Stimulated activated CD8-positive, alpha-beta memory T cell treated with anti-CD3 and anti-CD28 coated beads, Interleukin-7, amount 100 ng/mL, for 1 hour (primary cell): ENCODE measurements at places on chromosomes 2 and 18.

- no peak for DNase-seq
Measured at GRCh38 chr18:48079885-48080284, 149.4 kb upstream of the SMAD2 start.

GRCh38 chr18:47549021-47549540 lies 297.6 kb upstream of the SKOR2 start:
- DNase-seq = no peak

- DNase-seq = no peak
Measured at GRCh38 chr2:100819370-100820272, at the start of gene NPAS2. Gene NPAS2 (plus strand): TSS chr2:100820139. CDS start chr2:100904755, 84,616 bp downstream.

DNA sequence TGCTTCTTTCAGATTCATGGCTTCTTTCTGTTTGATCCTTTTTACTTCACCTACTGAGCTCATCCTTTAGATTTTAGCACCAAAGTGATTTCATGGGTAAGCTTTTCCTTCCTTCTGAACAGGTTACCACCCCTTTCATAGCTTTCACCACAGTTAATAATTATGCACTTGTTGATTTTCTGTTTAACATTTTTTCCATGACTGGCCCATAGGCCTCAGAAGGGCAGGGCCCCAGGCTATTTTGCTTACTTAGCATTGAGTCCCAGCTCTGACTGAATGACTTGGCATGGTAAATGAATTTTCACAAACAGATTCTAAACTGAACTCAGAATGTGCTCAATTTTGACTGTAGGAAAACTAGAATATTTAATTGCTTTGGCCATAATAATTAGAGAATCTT lies 177.0 kb downstream of the GCA start:
- no peak for DNase-seq

GRCh38 chr2:164913640-164914350 lies 41.5 kb downstream of the SLC38A11 start:
- DNase-seq = no peak

- DNase-seq = peak; percentile 5
Measured at GRCh38 chr2:119753041-119753929, 6.4 kb upstream of the PTPN4 start.

DNA sequence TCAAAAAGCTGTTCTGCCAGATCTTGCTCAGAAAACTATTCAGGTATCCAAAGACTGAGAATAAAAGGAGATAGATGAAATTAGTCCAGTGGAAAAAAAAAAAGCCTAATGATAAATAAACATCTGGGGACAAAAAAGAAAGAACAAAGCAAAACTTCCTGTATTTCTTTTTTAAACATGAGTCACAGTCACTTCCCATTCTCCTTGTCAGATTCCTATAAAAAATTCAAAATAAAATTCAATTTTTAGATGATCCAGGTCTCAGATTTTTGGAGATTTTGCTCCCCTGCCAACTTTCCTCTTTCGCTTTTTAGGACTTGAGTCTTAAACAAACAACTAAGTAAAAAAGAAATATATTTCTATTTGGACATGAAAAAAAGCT lies 127.4 kb downstream of the MEIS1 start:
- DNase-seq = no peak

- no peak for DNase-seq
Measured at GRCh38 chr2:168024459-168024858, 222.9 kb downstream of the STK39 start.

GRCh38 chr18:51907687-51908597 lies 432.1 kb upstream of the DCC start:
- DNase-seq = no peak

DNA sequence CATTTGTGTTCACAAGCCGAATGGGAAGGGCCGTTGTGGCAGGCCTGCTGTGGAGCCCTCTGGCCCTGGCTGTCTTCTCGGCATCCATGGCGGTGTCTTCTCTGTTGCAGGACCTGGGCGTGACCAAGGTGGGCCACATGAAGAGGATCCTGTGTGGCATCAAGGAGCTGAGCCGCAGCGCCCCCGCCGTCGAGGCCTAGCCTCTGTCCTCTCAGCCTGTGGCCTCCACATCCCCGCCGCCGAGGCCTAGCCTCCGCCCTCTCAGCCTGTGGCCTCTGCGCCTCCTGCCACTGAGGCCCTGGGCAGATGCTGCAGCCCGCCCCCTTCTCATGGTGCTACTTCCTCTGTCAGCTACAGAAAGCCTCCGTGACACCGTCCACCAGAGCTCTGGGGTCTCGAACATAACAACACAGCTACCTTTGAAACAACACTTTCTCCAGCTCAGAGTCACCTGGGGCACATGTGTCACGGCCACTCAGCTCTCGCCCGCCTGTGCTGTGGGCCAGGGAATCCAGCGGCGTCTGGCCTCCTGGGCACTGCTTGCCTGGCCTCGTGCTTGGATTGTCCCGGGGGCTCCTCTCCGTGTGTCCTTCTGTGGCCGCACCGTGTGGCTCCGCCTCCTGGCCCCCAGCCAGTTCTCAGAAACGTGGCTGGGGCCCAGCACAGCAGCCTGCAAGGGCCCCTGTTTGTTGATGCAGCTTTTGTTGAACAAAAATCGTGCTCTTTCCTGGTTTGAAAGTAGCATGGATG lies 97.1 kb downstream of the USP40 start:
- DNase-seq = no peak

DNA sequence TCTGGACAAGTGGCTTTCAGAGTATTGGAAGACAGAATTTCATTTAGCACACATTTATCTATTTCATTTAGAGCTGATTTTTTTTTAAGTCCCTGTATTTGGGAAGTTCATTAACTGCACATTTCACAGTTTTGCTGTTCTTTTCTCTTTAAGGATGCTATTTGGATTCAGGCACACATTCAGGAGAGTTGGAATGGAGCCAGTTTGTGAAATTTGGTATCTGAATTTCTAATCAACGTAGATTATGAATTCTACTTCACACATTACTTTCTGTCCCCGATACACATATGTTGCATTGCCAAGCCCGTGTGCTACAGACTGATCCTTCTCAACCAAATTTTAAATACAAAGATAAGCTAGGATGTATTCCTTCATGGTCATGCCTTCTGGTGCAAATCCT lies 503.9 kb downstream of the IRS1 start:
- DNase-seq = no peak

DNA sequence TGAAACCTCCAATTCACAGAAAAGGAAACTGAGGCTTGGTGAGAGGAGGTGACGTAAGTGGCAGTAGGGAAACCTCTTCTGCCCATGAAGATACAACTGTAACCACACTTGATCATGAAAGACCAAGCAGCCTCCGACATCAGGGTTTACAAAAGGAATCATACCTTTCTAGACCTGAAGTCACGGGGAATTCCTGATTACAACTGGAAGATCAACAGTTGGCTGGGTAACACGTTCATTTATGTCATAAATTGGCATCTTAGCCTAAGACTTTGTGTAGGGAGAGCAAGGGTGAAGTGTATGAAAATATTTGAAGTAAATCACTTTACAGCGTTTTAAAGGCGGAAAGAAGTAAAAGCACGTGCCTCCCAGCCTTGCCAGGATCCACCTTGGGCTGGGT lies 922 bp downstream of the HS1BP3 start:
- no peak for DNase-seq

- no peak for DNase-seq
Measured at GRCh38 chr2:176818076-176818475, 394.5 kb upstream of the HNRNPA3 start.

GRCh38 chr18:11071300-11071699 lies 78.1 kb downstream of the PIEZO2 start:
- no peak for DNase-seq

- no peak for DNase-seq
Measured at GRCh38 chr2:223847410-223847809, 10.0 kb upstream of the AP1S3 start.

DNA sequence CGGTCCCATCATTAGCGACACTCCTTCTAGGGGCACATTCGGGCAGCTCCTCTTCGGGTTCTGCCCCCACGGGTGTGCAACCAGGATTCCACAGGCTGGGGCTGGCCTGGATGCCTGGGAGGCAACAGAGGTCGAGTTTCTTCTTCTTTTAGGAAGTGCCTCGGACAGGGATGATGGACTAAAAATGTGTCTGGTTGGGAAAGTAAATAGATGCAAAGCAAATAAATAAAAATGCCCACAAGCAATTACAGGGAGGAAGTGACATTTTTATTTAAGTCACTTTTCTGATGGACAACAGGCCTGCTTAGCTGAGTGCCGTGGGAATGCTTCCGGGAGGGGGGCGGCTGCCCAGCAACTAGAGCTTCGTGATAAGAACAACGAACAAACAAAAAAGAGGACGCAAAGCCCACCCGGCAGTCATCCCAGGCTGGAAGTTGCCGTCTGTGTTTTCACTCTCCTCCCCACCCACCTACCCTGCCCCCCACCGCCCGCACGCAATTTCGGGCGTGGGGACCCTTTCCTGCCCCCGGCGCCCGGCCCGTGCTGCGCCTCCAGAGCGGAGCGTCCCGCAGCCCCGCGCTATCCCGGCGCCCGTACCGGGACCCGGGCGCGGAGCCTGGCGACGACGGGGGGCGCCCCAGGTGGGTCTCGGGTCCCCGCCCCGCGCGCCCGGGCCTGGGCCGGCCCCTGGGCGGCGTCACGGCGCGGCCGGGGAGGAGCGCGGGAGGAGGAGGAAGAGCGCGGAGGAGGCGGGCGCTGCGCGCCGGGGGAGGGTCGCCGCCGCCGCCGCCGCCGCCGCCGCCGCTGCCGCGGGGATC lies 412 bp upstream of the NCK2 start:
- peak; percentile 42 for DNase-seq
